ENCODE measurements at places on chromosomes 3 and 15.
A peak's percentile ranks its signal among the peaks of the same experiment; 100 is the strongest.

- DNase-seq = no peak
These were observed 245.1 kb downstream of the ZNF385D start for GRCh38 chr3:21505711-21506460.

- no peak for DNase-seq
These were observed 186.5 kb downstream of the KLF13 start for GRCh38 chr15:31513178-31513577.

GRCh38 chr3:186058225-186058624 is 50.7 kb downstream of the ETV5 start:
- no peak for DNase-seq

DNA sequence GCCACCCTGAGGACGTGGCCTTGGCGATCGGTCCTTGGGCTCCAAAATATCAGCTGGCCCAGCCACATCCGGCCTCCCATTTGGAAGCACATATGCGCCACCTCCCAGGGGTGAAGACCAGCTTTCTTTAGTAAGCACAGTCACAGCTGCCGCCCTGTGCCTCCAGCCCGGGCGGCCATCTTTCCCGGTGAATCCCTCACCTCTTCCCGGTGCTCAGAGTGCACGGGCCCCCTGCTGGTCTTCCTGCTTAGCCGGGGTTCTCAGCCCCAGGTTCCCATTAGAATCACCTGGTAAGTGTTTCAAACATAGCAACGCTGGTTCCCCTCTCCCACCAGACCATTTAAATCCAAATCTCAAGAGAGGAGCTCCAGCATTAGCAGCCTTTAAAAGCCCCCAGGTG is 232.2 kb downstream of the VPS13C start:
- no peak for DNase-seq

- DNase-seq = peak; percentile 55
These were observed 26.9 kb downstream of the PIERCE2 start for GRCh38 chr15:55434989-55435825.

- no peak for DNase-seq
These were observed 30.4 kb upstream of the FLNB start for GRCh38 chr3:57977818-57978235.

GRCh38 chr3:119598410-119599098 is 869 bp downstream of the PLA1A start:
- no peak for DNase-seq

Measured in CD4-positive, alpha-beta T cell treated with Interleukin-21 for 1 hour (primary cell).